Stimulated activated CD4-positive, alpha-beta T cell treated with anti-CD3 and anti-CD28 coated beads, Interleukin-1b, Interleukin-23, amount 100 ng/mL, for 1 hour (primary cell): ENCODE measurements at places on chromosomes 2 and 18.

DNA sequence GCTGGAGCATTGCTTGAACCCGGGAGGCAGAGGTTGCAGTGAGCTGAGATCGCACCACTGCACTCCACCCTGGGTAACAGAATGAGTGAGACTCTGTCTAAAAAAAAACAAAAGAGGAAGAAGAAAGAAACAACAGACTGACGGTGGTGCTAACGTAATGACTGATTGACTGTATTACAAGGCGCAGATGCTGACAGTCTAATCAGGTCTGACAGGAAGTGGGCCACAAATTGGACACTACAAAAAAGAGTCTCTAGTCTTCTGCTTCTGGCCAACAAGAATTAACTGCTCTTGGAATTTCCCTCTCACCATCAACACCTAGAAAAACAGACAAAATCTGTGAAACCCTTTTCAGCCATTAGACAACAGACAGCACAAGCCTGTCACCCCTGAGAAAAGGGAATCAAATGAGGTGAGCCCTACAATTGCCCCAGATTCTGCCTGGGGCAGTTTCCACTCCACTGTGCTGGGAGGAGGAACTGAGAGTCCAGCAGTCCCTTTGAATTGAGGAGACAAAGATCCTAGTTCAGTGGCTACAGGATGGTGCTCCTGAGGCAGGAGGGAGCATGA, 43.3 kb downstream of the SNED1 start:
- no peak for DNase-seq

DNA sequence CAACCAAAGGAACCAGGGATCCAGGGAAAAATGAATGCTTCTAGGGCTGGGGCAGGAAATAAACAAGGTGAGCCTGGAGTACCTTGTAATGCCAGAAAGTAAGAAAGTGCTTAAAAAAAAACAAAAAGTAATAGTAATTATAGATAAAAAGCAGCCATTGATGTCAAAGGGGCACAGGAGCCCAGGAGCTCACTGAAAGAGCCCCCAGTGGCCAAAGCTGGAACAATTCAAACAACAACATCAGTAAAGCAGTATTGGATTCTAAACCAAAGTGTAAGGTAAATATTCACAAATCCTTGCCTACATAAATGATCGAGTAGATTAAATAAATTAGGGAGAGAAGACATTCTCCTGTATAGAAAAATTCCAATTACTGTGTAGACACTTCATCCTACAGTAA, 114.3 kb upstream of the ARL4C start:
- DNase-seq = no peak

DNA sequence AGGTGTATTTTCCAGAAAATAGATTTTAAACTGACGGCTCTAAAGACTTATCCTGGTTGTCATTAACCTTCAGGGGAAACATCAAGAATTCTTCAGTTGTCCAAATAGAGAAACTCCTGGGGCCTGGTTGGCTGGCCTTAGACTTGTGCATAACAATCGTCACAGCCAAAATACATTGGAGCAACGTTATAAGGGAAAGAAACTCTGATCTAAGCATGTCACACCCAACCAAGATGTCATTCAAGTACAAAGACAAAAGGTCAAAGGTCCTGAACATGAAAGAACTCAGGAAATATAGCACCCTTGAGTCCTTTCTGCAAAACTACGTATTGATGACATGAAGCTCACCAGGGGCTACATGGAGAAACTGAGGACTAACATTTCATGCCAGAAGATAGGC, 23.8 kb upstream of the APCDD1 start:
- DNase-seq = no peak

DNA sequence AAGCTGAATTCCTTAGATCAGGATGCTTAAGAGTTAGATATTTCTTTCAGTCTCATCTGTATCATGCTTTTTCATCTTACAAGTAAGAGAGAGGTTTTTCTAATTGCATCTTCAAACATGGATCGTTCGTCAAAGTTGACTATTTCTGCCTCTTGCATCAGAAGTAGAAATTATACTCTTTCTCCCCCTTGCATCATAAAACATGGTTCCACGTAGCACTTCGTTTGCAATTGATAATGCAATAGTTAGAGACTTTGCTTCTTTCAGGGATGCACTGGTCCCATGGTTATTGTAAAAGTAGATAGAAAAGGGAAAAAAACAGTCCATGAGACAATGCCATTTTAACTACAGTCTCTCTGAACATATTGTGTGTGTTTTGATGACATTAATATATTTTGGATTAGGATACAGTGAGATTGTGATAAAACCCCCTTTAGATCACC, 75.1 kb upstream of the PARD3B start:
- no peak for DNase-seq

- no peak for DNase-seq
Observed at GRCh38 chr2:8653485-8653884, 28.4 kb upstream of the ID2 start.

DNA sequence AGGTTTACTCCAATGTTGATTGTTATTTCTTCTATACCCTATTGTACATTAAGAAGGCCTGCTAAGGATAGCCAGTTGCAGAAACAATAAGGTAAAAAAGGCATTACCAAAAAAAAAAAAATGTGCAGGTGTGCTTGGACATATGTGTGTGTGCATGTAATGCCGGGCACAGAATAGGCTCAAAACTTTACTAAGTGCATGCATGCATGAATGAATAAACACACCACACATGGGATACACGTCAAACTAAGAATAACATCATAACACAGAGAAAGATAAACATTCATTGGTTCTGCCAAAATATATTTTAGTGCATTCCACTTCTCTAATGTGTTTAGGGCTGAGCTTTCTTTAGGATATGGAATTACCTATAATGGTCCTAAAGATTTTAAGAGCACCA, 298.2 kb downstream of the TCF4 start:
- DNase-seq = no peak

DNA sequence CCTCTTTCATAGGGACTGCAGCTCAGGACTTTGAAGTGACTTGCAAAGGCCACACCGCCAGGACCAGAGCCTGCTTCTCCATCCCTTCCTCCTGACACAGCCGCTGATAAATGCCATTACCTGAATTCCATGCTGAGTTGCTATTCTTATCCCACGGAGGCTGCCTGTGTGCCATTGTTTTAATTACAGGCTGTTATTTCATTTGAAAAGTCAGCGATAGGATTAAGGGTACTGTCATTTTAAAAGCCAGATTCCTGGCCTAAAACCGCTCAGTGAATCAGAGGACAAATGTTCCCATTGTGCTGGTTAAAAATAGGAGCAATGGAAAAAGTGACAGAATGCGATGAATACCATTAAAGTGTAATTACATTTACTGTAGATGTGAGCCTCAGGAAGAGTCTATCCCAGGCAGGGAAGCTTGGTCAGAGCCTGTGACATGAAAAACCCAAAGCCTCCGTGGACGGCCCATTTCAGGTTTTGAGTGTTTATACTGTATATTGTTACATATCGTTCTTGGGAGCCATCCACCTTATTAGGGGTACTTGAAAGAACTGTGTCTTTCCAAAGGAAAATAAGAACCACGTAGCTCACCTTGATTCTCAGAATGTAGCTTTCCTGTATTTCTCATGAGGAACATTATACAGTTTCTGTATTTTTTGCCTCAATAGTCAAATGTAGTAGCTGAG, 41.3 kb downstream of the PDCL3 start:
- no peak for DNase-seq
